ENCODE measurements at places on chromosomes 7 and 10. TPM values are rescaled to one million over a fixed set of nuclear protein-coding genes. Genes with fewer than 3 reads are reported as not detected.

GRCh38 chr7:155710530-155710929 lies 66.1 kb downstream of the RBM33 start:
- DNase-seq, result no peak

GRCh38 chr7:135179321-135179925 lies 8.9 kb upstream of the CYREN start:
- DNase-seq, result no peak

- no peak for DNase-seq
These were observed 24.5 kb downstream of the FRMD4A start for GRCh38 chr10:14306190-14306589.

DNA sequence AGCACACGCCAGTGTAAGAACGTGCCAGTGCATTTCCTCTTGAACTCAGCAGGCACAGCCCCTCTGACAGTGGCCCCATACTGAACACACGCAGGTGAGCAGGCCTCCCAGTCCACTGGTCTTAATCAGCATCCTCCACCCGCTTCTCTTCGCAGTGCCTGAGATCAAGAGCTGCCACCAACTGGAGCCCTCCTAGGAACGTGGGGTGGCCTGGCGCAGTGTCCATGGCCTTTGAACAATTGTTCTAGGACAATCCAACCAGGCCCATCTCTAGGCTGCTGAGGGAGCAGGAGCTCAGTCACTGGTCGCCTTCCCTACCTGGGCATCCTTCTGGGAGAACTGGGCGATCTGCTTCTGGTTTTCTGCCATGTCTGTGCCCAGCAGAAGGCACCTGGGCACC lies 15.2 kb downstream of the PYROXD2 start:
- DNase-seq, result no peak

DNA sequence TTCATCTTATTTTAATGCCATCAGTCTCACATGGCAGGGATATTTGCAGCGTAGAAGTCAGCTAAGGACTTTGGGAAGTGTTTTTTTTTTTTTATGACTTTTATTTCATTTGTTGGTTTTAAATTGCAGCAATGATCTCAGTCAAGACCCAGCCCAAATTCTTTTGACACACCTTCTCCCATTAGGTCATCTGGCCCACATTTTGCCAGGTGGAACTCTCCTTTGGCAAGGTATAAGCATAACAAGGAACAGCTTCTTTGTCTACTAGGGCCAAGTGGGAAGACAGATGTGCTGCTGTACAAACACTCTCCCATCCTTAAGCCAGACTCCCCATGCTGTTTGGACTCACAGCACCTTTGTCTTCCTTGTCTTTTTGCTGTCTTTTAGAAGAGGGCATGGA lies 41.8 kb downstream of the PLEKHA8 start:
- DNase-seq, result no peak

HTR5A gene
- not detected for polyA plus RNA-seq
